Spleen (tissue), 13 donors: ENCODE measurements at places on chromosomes 5 and 9.

DNA sequence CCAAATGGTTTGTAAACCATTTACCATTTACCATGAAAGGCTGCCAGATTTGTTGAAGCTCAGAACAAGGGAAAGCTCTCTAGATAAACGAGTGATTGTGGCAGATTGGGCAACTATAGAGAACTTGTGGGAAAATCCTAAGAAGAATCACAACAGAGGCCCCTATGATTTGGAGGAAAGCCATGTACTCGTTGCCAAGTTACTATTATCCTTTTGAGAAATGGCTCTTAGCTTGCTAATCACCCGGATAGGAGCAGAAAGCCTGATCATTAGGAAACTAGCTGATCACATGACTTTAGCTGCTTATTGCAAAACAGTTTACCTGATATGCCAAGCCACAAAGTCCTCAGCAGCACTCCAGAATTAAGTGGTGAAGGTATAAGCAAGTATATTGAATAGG is 23.5 kb upstream of the ATG10 start:
- no peaks in the 10 kb centered on the region for H3K4me1 ChIP-seq
- no peak for DNase-seq
- no peaks in the 10 kb centered on the region for H3K36me3 ChIP-seq
- no peak overlapping the region for H3K27ac ChIP-seq
- H3K27me3 ChIP-seq, result no peaks in the 10 kb centered on the region
- H3K4me3 ChIP-seq, result no peak overlapping the region

GRCh38 chr5:172837640-172838039 is 3.6 kb downstream of the ERGIC1 start:
- H3K27ac ChIP-seq, result peak overlapping the region; percentile 94
- no peaks in the 10 kb centered on the region for H3K27me3 ChIP-seq
- peaks cover 69% of the 10 kb centered on the region for H3K4me1 ChIP-seq
- H3K4me3 ChIP-seq, result peak overlapping the region; percentile 1
- H3K36me3 ChIP-seq, result peaks cover 7% of the 10 kb centered on the region

DNA sequence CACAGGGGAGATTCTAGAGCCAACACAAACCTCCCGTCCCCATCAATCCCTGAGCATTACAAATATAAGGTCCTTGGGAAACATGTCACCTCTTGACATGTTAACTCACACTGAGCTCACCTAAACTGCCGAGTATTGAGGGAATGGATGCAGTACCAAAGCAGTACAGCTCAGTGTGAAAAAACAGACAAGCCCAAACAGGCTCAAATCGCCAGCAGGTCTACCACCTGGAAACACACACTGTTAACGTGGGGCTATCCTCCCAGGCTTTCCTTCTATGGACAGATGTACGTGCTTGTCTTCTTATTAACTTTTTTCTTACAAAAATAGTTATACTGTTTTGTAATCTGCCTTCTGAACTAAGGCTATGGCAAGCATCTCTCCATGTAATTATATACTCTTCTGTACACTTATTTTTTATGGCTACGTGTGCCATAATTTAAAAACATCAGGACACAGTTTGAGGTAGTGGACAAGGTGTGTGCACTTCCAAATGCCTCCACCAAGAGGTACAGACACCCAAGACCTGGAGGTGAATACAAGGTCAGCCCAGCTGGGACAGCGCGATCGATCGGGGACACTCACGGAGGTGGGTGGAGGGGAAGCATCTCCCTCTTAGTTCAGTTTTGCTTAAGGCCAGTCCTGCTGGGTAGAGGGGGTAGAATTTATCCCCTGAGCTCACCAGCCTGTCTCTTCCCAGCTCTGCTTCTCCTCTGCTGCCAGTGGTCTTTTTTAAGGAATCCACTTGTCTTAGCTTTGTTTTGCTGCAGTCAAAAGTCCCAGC is 76.5 kb downstream of the DAP start:
- no peak overlapping the region for H3K27ac ChIP-seq
- no peaks in the 10 kb centered on the region for H3K27me3 ChIP-seq
- DNase-seq, result no peak
- no peaks in the 10 kb centered on the region for H3K4me1 ChIP-seq
- H3K4me3 ChIP-seq, result no peak overlapping the region

GRCh38 chr9:115777610-115778009 is 376.0 kb upstream of the PAPPA start:
- H3K36me3 ChIP-seq, result no peaks in the 10 kb centered on the region
- no peaks in the 10 kb centered on the region for H3K27me3 ChIP-seq
- H3K4me1 ChIP-seq, result no peaks in the 10 kb centered on the region

- H3K4me1 ChIP-seq, result peaks cover 13% of the 10 kb centered on the region
- no peaks in the 10 kb centered on the region for H3K36me3 ChIP-seq
- peaks cover 64% of the 10 kb centered on the region for H3K27me3 ChIP-seq
- DNase-seq, result no peak
- no peak overlapping the region for H3K4me3 ChIP-seq
Measured at GRCh38 chr9:21554813-21555212, 72.7 kb upstream of the IFNE start.

DNA sequence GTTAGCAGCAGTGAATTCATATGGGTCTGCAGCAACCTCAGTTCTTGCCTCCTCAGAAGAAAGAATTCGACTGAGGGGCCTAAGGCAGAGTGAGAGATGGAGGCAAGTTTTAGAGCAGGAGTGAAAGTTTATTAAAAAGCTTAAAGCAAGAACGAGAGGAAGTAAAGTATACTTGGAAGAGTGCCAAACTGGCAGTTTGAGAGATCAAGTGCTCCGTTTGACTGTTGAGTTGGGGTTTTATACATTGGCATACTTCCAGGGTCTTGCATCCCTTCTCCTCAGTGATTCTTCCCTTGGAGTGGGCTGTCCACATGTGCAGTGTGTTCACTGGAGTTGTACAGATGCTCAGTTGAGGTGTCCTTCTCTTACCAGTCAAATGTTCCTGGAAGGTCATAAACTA is 203.6 kb downstream of the SPATA31D1 start:
- H3K4me1 ChIP-seq, result no peaks in the 10 kb centered on the region
- H3K27ac ChIP-seq, result no peak overlapping the region
- H3K27me3 ChIP-seq, result no peaks in the 10 kb centered on the region
- H3K4me3 ChIP-seq, result no peak overlapping the region
- no peak for DNase-seq

DNA sequence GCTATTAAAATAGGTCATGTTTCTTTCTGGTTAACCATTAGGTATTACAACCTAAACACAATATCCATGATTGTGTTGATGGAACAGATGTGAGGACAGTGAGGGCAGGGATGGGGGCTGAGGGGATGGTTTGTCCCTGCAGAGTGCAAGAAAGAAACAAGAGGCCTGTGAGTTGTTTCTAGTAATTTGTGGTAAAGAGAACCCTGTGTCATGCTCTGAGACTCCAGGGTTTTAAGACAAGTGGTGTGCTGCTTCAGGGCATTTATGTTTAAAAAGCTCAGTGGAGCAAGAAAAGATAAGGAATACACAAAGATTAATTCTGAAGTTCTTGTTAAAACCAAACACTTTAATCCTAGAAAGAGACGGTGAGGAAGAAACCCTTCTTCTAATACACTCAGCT is 656.5 kb downstream of the TLE1 start:
- H3K27ac ChIP-seq, result no peak overlapping the region
- H3K27me3 ChIP-seq, result no peaks in the 10 kb centered on the region
- no peaks in the 10 kb centered on the region for H3K36me3 ChIP-seq
- no peak overlapping the region for H3K4me3 ChIP-seq

DNA sequence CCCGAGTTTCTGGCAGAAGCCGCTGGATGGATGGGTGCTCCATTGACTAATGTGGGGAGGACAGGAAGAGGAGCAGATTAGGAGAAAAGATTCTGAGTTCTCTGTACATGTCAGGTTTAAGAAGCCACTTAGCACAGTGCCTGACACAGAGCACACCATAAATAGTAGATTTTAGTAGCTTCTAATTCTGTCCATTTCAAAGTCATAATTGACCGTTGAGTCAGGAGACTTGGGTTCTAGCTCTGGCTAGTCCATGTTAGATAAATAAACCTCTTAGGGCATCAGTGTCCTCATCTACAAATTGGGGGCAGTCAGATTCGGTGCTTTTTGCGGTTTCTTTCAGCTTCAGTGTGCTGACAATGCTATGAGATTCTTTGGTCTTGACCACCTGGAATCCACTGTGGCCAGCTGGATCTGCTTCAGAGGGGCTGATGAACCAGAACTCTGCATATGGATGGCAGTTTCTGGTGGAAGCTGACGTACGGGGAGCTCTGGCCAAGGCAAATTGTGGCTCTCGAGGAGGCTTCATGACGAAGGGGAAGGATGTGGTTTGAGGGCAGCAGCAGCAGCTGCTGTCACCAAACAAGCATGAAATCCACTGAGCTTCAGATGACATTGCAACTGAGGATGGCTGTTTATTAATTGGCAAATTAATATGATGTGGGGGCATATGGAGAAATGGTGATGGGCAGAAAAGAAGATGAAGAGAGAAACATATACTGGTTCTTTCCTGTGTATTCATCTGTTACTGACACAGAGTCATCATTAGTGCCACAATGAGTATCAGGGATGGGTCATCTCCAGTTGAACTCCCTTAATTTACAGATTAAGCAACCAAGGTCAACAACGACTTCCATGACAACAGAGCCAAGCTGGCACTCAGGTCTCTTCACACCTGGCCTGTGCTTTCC is 134.4 kb downstream of the AOPEP start:
- no peaks in the 10 kb centered on the region for H3K36me3 ChIP-seq
- peak; percentile 89 for DNase-seq
- peak overlapping the region; percentile 71 for H3K27ac ChIP-seq
- H3K4me3 ChIP-seq, result no peak overlapping the region
- no peaks in the 10 kb centered on the region for H3K27me3 ChIP-seq

GRCh38 chr5:55564721-55565120 is 30.0 kb upstream of the PLPP1 start:
- DNase-seq, result no peak
- H3K4me3 ChIP-seq, result no peak overlapping the region
- H3K27ac ChIP-seq, result no peak overlapping the region
- H3K27me3 ChIP-seq, result no peaks in the 10 kb centered on the region
- H3K4me1 ChIP-seq, result no peaks in the 10 kb centered on the region

DNA sequence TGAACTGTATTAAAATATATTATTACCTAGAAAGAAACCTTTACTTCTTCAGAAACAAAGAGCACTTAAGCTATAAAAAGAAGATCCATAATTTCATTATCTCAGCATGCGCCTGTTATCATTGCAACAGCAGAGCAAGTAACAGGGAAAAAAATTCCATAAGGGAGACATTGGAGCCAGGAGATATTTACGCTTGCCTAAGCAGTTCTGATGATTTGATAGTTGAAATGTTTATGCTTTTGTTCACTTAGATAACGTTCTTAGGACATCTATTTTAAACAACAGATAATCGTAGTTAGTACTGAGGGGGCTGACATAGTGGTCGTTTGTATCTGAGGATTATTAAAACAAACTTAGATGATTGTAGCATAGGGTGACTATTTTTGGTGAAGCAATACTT is 252.5 kb downstream of the NNT start:
- H3K36me3 ChIP-seq, result no peaks in the 10 kb centered on the region
- H3K27ac ChIP-seq, result no peak overlapping the region
- no peak overlapping the region for H3K4me3 ChIP-seq
- DNase-seq, result no peak
- H3K4me1 ChIP-seq, result no peaks in the 10 kb centered on the region

DNA sequence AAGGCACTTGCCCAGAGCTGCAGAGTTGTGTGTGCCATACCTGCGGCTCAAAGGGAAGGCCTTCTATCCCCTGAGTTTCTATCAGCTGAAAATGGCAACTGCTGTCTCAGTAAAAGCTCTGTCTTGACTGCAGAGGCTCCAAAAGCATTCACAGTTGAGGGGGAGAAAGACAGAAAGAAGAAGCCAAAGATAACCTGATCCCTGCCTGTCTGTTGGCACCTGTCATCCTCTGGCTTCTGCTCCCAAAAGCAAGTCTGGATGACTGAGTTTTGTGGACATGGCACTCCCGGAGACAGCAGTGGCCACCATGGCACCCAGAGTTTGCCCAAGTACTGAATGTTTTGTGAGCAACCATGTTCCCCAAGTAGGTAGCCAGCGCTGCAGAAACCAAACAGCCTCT is 176.6 kb downstream of the NR3C1 start:
- no peak overlapping the region for H3K4me3 ChIP-seq
- peaks cover 22% of the 10 kb centered on the region for H3K4me1 ChIP-seq
- H3K27me3 ChIP-seq, result no peaks in the 10 kb centered on the region
- no peaks in the 10 kb centered on the region for H3K36me3 ChIP-seq
- no peak for DNase-seq
- no peak overlapping the region for H3K27ac ChIP-seq

- peak; percentile 81 for DNase-seq
- H3K27me3 ChIP-seq, result no peaks in the 10 kb centered on the region
- H3K27ac ChIP-seq, result peak overlapping the region; percentile 59
- no peak overlapping the region for H3K4me3 ChIP-seq
- peaks cover 71% of the 10 kb centered on the region for H3K36me3 ChIP-seq
Measured at GRCh38 chr5:179836225-179837019, 15.7 kb downstream of the SQSTM1 start.

DNA sequence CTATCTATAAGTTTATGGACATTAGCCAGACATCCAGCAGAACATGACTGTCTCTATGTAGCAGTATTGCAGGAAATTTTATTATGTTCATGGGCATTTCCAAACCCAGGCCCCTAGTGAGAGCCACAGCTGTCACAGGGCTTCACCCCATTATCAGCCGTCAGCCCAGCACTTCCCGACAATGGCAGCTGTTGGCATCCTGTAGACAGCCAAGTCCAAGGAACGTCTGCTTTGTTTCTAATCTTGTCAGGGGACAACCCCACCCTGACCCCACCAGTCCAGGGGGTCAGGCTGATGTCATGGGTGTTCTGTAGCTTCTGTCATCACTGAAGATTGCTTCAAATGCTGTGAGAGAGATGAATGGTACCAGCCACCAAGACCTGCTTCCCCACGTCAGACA is 565.3 kb upstream of the BRINP1 start:
- H3K27me3 ChIP-seq, result no peaks in the 10 kb centered on the region
- no peaks in the 10 kb centered on the region for H3K36me3 ChIP-seq
- no peak overlapping the region for H3K4me3 ChIP-seq
- DNase-seq, result no peak

- no peaks in the 10 kb centered on the region for H3K27me3 ChIP-seq
- H3K4me3 ChIP-seq, result no peak overlapping the region
- no peak for DNase-seq
Measured at GRCh38 chr5:149039506-149039905, 23.4 kb downstream of the SH3TC2 start.

GRCh38 chr5:144191998-144192397 is 21.3 kb downstream of the KCTD16 start:
- H3K4me1 ChIP-seq, result peaks cover 46% of the 10 kb centered on the region
- no peak overlapping the region for H3K4me3 ChIP-seq
- H3K27me3 ChIP-seq, result no peaks in the 10 kb centered on the region
- DNase-seq, result no peak
- H3K27ac ChIP-seq, result no peak overlapping the region
- H3K36me3 ChIP-seq, result no peaks in the 10 kb centered on the region

DNA sequence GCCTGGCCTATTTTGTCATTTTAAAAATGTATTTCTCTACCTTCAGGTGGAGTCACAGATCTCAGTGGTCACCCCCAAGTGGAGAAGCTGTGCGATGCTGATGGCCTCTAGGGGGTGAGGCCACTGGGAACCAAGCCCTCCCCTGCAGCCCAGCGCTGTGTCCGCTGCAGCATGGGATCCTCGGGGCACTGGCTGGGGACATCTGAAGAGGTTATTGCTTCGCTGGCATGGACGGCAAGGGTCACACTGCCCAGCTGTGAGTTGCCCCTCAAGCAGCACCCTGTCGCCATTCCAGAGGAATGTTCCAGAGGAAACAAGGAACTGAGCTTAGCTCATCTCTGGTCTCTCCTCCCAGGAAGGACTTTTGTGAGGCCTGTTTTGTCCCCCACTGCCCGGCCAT is 119.6 kb upstream of the S1PR3 start:
- peaks cover 33% of the 10 kb centered on the region for H3K4me1 ChIP-seq
- no peak overlapping the region for H3K4me3 ChIP-seq
- DNase-seq, result no peak
- peak overlapping the region; percentile 38 for H3K27ac ChIP-seq
- H3K36me3 ChIP-seq, result no peaks in the 10 kb centered on the region
